ENCODE measurements at places on chromosomes 5 and 9.

- no peak for DNase-seq
Observed at GRCh38 chr9:113370806-113371325, 5.9 kb downstream of the HDHD3 start.

- DNase-seq: no peak
Observed at GRCh38 chr9:34592895-34593601, 3.5 kb upstream of the CNTFR start.

GRCh38 chr5:6950250-6950649 is 237.0 kb downstream of the TENT4A start:
- DNase-seq: no peak

- no peak for DNase-seq
Observed at GRCh38 chr5:55823151-55823796, 27.9 kb upstream of the IL31RA start.

DNA sequence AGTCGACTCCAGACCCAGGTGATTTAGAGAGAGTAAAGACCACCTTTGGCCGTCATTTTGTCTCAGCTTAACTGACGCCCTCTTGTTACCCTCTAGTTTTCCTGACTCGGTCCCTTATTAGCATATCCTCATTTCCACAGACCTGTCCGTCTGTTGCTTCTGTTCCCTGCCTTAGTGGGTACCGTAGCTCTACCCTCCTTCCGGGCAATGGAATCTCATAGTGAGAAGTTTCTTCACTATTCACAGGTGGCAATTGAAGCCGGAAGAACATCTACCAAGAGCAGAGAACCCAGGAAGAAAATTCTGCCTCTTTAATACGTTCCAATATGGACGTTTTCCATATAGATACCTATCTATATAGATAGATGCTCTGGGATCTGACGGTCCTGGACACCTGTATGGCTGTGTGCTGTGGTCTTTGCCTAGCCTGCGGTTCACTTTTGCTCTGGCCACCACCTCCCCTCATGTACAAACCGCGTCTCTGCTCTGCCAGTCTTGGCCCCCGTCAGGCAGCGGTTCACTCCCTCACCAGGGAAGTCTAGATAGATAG is 652 bp upstream of the TMEM161B start:
- no peak for DNase-seq

- no peak for DNase-seq
Observed at GRCh38 chr5:72366324-72366976, 46.3 kb downstream of the PTCD2 start.

DNA sequence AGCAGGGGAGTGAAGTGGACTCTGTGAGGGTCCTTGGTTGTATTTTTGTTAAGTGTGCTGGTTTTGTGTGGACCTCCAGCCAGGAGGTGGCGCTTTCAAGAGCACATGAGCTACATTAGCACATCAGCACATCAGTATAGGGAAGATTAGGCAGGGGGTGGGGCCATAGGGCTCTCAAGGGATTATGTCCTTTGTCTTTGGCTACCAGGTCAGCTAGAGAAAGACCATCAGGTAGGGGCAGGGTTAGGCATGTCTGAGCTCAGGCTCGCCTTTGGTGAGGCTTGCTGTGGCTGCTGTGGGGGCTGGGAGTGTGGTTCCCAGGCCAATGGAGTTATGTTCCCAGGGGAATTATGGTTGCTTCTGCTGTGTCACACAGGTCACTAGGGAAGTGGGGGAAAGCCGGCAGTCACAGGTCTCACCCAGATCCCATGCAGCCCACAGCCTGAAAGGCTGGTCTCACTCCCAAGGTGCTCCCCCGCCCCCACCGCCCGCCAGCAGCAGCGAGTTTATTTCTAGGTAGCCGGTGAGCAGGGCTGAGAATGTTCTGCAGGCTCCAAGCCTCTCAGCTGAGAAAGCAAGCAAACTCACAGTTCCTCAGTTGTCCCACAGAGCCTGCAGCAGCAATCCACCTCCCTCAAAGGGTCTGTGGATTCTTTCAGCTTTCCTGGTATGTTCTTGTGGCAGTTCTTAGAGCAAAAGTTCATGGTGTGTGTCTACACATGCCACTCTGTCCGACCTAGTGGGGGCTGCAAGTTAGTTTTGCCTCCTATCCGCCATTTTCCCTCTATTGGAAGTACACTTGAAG is 13.7 kb downstream of the OR1J1 start:
- no peak for DNase-seq

DNA sequence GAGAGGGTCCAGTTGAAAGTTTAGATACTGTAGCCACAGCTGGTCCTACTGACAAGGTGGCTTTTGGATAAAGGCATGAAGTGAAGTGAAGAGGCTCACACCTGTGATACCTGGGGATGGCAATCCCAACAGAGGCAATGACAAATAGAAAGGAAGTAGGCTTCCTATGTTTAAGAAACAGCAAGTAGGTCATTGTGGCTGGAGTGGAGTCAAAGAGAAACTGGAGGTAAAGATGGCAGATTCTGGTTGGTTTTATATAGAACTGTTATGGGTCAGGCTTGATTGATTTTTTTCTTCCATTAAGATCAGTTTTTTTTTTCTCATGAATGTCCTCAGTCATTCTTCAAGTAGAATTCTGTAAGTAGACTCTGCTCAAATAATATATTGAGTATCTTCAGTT is 79.5 kb downstream of the ANXA1 start:
- DNase-seq: no peak

DNA sequence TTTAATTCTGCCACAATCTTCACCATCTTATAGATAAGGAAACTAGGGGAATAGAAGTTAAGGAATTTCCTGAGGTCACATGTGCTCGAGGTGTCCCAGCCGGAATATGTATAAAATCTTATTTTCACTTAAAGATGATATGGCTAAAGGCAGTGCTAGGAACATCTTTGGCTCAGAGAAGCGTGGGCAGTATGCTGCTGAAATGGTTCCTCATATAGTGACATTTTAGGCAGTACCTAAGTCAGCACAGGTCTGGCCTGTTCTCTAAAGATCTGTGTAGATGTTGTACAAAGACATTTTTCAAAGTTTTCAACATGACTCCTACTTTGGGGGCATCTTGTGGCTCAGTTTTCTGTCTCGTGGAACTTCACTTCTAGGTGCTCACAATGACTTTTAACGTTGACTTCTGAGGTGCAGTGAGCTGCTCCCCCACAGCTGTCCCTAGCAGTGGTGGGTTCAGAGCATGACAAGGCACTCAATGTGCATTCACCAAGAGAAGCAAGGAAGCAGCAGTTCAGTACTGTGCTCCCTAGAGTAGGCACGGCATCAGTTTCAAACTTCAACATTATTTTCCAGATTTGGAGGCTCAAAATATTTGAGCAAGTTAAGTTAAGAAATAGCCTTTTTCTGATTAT is 40.3 kb downstream of the TNFAIP8 start:
- no peak for DNase-seq

DNA sequence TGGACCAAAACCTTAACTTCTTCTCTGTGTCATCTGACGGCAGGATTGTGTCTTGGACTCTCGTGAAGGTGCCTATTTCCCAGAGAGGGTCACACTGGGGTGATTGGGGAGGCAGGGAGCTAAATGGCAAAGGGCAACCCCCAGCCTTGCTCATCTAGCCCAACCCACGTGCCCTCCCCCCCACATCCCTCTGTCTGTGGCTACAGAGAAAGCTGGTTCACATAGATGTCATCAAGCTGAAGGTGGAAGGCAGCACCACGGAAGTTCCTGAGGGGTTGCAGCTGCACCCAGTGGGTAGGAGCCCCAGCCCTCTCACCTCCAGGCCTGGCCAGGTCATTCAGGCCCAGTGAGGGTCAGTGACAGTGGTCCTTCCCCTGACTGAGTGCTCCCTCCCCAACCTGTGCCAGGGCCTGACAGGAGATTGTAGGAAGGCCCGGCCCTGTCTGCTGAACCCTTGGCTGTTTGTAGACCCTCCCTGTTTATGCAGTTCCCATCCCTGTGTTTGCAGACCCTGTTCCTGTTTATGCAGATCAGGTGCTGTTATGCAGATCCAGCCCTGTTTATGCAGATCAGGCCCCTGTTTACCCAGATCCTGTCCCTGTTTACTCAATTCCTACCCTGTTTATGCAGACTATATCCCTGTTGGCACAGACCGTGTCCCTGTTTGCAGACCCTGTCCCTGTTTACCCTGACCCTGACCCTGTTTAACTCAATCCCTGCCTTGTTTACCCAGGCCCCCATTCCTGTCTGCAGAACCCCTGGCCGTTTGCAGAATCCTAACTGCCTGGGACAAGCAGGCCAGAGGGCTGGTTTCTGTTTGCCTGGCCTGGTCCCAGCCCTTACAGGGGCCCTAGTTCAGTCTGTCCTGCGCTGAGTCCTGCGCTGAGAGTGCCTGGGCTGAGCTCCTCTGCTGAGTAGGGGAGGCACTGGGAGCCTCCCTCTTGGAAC is 10.4 kb downstream of the ENHO start:
- DNase-seq: no peak

DNA sequence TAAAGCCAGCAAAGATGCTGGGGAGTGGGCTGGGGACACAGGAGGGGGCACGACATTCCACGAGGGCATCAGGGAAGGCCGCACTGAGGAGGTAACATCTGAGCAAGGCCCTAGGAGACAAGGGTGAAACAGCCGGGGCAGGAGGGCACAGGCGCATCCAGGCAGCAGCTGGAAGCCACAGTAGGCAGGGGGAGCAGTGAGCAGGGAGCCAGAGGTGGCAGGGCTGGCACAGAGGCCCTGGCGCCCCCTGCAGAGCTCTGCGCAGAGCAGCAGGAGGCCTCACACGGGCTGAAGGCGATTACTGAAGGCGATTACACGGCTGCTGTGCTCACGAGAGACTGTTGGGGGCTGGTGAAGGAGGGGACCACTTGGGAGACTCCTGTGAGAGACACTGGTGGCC is 15.4 kb downstream of the LMAN2 start:
- DNase-seq: no peak

- DNase-seq: no peak
Observed at GRCh38 chr9:114318416-114318815, 4.5 kb upstream of the ORM1 start.

- no peak for DNase-seq
Observed at GRCh38 chr5:10579536-10580521, 16.0 kb downstream of the ANKRD33B start.

DNA sequence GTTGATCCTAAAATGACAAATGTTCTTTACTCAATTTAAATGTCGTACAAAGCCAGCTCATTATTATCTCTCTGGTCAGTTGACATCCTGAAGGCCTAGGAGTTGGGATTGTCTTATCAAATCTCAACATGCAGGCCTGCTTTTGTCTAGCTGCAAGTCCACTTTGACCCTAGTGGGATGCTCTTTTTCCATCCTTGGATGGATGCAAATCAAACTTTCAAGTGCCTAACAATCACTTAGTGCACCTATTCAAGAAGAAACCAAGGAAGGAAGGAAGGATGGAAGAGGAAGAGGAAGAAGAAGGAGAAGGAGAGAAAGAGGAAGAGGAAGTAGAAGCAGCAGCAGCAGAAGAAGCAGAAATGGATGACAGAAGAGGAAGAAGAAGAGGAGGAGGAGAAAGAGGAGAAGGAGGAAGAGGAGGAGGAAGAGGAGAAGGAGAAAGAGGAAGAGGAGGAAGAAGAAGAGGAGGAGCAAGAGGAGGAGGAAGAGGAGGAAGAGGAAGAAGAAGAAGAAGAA is 109.6 kb downstream of the PIK3R1 start:
- DNase-seq: no peak

All from activated T-cell treated with anti-CD3 and anti-CD28 coated beads for 4 hours (primary cell).